ENCODE measurements at places on chromosomes 13 and 19. TPM values are rescaled to one million over a fixed set of nuclear protein-coding genes. Genes with fewer than 3 reads are reported as not detected.

ACP7 gene
- total RNA-seq = 0.23 TPM

PLK5 gene
- total RNA-seq = not detected

LRRC25 gene
- not detected for total RNA-seq

PTGER1 gene
- total RNA-seq = 1.5 TPM

ZNF625 gene
- 6.1 TPM for total RNA-seq

ZNF443 gene
- total RNA-seq = 2.9 TPM

ZNF83 gene
- total RNA-seq = 37.7 TPM

ZNF30 gene
- 2.8 TPM for total RNA-seq

ATCAY gene
- not detected for total RNA-seq

COG6 gene
- 17.4 TPM for total RNA-seq

RAVER1 gene
- 10.9 TPM for total RNA-seq

URAD gene
- total RNA-seq = not detected

LIM2 gene
- not detected for total RNA-seq

APOE gene
- total RNA-seq = 263 TPM

FGF9 gene
- total RNA-seq = 0.47 TPM

TMEM190 gene
- total RNA-seq = not detected

OR7A5 gene
- not detected for total RNA-seq

LIG4 gene
- total RNA-seq = 7.3 TPM

Measured in smooth muscle cell of the coronary artery (primary cell).